ENCODE measurements at places on chromosomes 2 and 18. TPM values are rescaled to one million over a fixed set of nuclear protein-coding genes. Genes with fewer than 3 reads are reported as not detected.

Gene TANC1
- total RNA-seq, result 42.2 TPM

Gene OST4
- 238 TPM for total RNA-seq

Gene UGT1A10
- not detected for total RNA-seq

Gene MROH2A
- total RNA-seq, result not detected

Gene ALKAL2
- 17.5 TPM for total RNA-seq

GRCh38 chr2:16277117-16277516 is 336.8 kb downstream of the MYCN start:
- no peak for DNase-seq
- no peaks in the 10 kb centered on the region for H3K36me3 ChIP-seq
- no peaks in the 10 kb centered on the region for H3K4me1 ChIP-seq
- H3K4me3 ChIP-seq, result no peak overlapping the region
- no peaks in the 10 kb centered on the region for H3K27me3 ChIP-seq

DNA sequence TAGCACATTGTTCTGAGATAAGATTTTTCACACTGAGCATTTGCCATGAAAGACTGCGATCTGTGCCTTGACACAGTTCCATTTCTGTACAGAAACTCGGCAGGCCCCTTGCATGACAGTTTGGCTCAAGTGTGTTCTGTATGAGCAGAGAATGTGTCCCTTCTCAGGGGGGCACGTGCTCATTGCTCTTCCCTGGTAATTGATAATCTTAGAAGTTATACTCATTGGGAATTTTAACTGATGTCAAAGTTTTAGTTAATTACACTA is 171.3 kb downstream of the PTGR3 start:
- peaks cover 10% of the 10 kb centered on the region for H3K4me1 ChIP-seq
- DNase-seq, result no peak
- H3K4me3 ChIP-seq, result no peak overlapping the region
- no peaks in the 10 kb centered on the region for H3K27me3 ChIP-seq

- H3K36me3 ChIP-seq, result peaks cover 9% of the 10 kb centered on the region
- no peak overlapping the region for H3K4me3 ChIP-seq
- H3K27ac ChIP-seq, result no peak overlapping the region
- no peaks in the 10 kb centered on the region for H3K4me1 ChIP-seq
Measured at GRCh38 chr18:5286525-5286924, 9.0 kb downstream of the ZBTB14 start.

GRCh38 chr2:48711343-48711742 is 44.2 kb downstream of the LHCGR start:
- H3K27me3 ChIP-seq, result no peaks in the 10 kb centered on the region
- H3K36me3 ChIP-seq, result no peaks in the 10 kb centered on the region
- H3K4me3 ChIP-seq, result no peak overlapping the region
- H3K4me1 ChIP-seq, result peaks cover 30% of the 10 kb centered on the region

DNA sequence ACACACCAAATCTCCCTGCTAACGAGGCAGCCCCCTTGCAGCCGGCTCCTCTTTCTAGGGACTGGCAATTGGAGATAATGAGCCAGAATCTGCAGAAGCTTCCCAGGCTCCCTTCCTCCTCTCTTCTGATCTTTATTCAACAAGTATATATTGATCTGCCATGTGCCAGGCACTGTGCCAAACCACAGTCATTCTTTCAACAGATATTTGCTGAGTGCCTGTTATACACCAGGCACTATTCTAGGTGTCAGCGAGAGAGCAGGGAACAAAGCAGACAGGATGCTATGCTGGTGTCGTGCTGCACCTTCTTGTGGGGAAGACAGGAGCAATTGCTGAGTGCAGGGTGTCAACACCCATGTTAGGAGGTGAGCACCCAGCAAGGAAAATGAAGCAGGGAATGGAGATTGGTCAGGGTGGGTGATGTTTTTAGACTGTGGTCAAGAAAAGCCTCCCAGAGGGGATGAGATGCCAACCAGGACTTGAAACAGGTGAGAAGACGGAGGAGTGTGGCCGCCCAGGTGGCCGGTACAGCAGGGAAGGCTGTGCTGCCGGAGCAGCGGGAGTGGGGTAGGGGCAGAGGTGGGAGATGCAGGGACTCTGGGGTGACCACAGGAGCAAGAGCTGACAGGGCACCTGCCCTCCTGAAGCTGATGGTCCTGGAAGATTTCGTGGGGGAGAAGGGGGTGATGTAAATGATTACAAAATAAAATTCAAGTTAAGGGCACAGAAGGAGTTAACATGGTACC is 307.6 kb upstream of the RAB12 start:
- no peaks in the 10 kb centered on the region for H3K36me3 ChIP-seq
- H3K27ac ChIP-seq, result no peak overlapping the region
- peaks cover 14% of the 10 kb centered on the region for H3K4me1 ChIP-seq

- no peak overlapping the region for H3K27ac ChIP-seq
- no peaks in the 10 kb centered on the region for H3K4me1 ChIP-seq
- no peak overlapping the region for H3K4me3 ChIP-seq
- peaks cover 4% of the 10 kb centered on the region for H3K27me3 ChIP-seq
- DNase-seq, result no peak
- no peaks in the 10 kb centered on the region for H3K36me3 ChIP-seq
Measured at GRCh38 chr2:233919938-233920337, 2.8 kb downstream of the TRPM8 start.

DNA sequence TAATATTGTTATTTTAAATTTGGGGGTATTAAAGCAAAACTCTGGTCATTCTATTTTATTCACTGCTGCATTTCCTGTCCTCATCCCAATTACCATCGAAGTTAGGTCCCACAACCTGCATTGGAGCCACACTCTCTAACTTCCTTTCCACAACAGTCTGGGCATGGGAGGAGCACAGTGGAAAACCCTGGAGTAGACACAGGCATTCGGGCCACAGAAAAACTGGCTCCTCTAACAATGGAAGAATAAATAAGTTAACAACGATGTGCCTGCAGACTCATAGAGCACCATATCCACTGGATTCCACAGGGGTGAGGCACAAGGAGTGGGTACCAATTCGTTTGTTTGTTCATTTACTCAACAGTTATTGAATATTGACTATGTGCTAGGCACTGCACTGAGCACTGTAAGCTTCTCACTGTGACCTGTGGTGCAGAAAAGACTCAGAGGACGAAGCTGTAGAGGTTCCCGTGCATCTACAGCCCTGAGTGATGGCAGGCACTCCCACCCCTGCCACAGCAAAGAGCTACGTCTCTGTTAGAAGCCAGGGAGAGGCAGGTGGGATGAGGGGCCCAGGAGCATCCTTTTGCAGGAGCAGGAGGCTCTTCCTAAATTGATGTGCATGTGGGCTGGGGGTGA is 154.2 kb upstream of the PGAP1 start:
- no peak overlapping the region for H3K4me3 ChIP-seq
- no peaks in the 10 kb centered on the region for H3K4me1 ChIP-seq
- H3K36me3 ChIP-seq, result peaks cover 11% of the 10 kb centered on the region
- no peak overlapping the region for H3K27ac ChIP-seq

DNA sequence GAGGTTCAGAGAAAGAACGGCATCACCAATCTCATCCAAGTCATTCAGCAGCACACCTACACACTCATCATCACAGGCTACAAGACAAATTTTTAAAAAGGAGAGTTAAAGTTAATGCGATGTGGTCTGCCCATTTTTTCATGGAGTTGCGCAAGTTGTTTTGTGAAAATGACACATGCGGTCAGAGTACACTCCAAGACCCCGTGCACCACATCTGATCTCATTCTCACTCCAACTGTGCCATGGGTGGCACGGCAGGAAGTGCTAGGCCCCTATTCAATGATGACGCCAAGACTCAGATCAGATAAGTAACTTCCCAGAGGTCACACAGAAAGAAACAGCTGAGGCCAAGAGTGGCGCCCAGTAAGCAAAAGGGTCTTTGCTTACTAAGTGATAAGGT is 119.8 kb downstream of the LAMA1 start:
- H3K4me3 ChIP-seq, result no peak overlapping the region
- DNase-seq, result peak; percentile 49
- H3K36me3 ChIP-seq, result no peaks in the 10 kb centered on the region
- no peak overlapping the region for H3K27ac ChIP-seq
- peaks cover 10% of the 10 kb centered on the region for H3K4me1 ChIP-seq

DNA sequence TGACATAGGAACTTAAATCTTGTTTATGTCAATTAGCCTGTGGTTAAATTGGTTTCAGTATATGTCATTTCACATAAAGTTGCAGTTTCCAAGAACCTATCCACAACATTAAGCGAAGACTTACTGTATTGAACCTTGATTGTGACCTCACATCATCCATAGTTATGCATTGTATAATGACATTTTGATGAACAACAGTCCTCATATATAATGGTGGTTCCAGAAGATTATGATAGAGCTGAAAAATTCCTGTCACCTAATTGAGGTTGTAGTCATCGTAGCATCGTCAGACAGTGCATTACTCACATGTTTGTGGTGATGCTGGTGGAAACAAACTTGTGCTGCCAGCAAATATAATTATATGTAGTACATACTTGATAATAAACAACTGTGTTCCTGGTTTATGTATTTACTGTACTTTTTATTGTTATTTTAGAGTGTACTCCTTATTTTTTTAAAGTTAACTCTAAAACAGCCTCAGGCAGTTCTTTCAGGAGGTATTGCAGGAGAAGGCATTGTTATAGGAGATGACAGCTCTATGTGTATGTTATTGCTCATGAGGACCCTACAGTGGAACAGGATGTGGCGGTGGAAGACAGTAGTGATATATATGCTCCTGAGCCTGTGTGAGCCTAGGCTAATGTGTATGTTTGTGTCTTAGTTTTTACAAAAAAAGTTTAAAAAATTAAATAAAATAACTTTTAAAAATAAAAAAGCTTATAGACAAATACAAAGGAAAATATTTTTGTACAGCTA is 56.6 kb downstream of the UBE2E3 start:
- H3K27me3 ChIP-seq, result no peaks in the 10 kb centered on the region
- DNase-seq, result no peak
- H3K27ac ChIP-seq, result no peak overlapping the region
- no peak overlapping the region for H3K4me3 ChIP-seq
- no peaks in the 10 kb centered on the region for H3K4me1 ChIP-seq
- H3K36me3 ChIP-seq, result no peaks in the 10 kb centered on the region

- no peaks in the 10 kb centered on the region for H3K27me3 ChIP-seq
- no peak overlapping the region for H3K27ac ChIP-seq
- no peaks in the 10 kb centered on the region for H3K36me3 ChIP-seq
- H3K4me1 ChIP-seq, result no peaks in the 10 kb centered on the region
Measured at GRCh38 chr18:43004421-43004820, 111.1 kb downstream of the RIT2 start.

GRCh38 chr2:147925886-147926285 is 81.1 kb downstream of the ACVR2A start:
- no peaks in the 10 kb centered on the region for H3K36me3 ChIP-seq
- DNase-seq, result peak; percentile 58
- H3K27ac ChIP-seq, result no peak overlapping the region
- no peaks in the 10 kb centered on the region for H3K27me3 ChIP-seq

DNA sequence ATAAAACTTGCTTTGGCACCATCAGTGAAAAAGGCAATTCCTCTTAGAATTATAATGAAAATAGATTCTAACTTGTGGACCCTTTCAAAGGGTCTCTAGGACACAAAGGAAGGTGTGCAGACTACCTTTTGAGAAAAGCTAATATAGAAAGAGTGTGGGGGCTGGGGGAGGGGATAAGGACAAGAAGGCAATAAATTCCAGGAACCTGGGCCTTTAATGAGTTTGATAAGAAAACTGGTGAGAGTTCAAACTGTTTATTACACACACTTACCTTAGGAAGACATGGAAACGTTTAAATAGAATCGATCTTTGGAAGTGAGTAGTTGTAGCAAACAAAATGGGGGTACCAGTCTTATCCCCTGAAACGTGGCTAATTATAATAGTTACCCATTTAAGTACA is 39.6 kb upstream of the PGAP1 start:
- H3K36me3 ChIP-seq, result no peaks in the 10 kb centered on the region
- no peak for DNase-seq
- H3K4me3 ChIP-seq, result no peak overlapping the region
- no peaks in the 10 kb centered on the region for H3K27me3 ChIP-seq

GRCh38 chr2:232994446-232994845 is 18.6 kb downstream of the NGEF start:
- H3K27me3 ChIP-seq, result no peaks in the 10 kb centered on the region
- H3K4me3 ChIP-seq, result no peak overlapping the region
- no peak for DNase-seq
- H3K27ac ChIP-seq, result no peak overlapping the region
- no peaks in the 10 kb centered on the region for H3K4me1 ChIP-seq
- no peaks in the 10 kb centered on the region for H3K36me3 ChIP-seq

DNA sequence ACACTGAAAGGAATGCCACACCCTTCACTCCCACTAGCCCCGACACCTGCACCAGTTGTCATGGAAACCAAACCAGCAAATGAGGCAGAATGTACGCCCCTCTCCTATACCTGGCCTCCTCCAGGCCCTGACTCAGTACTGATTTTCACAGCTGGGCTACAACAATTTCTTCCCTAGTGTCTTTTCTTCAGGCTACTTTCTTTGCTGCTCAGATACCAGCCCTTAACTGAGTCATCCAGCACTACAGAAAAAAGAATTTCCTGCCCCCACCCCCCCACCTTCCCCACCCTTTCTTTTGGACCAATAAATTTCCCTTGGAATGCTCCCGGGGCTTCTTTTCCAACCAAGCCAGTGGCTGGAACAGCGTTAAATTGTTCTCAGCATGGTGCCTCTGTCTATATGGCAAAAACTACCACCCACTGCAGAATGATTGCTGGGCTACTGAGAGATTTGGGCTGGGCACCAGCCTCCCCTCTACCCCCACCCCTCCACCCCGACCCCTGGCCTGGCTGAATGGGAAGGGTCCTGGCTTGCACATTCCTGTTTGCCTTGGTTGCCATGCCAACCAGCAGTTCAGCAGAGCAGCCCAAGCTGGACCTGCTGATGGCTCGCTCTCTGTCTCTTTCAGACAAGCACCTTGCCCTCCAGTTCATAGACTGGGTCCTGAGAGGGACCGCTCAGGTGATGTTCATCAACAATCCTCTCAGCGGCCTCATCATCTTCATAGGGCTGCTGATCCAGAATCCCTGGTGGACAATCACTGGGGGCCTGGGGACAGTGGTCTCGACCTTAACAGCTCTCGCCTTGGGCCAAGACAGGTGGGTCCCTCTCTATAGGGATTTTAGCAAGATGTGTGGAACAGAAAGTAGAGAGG is 11.3 kb downstream of the SLC14A2 start:
- no peak for DNase-seq
- no peak overlapping the region for H3K27ac ChIP-seq
- no peaks in the 10 kb centered on the region for H3K36me3 ChIP-seq
- no peaks in the 10 kb centered on the region for H3K27me3 ChIP-seq
- no peak overlapping the region for H3K4me3 ChIP-seq

GRCh38 chr2:216281316-216281715 is 91.0 kb downstream of the MARCHF4 start:
- no peak overlapping the region for H3K4me3 ChIP-seq
- no peak for DNase-seq
- no peak overlapping the region for H3K27ac ChIP-seq
- no peaks in the 10 kb centered on the region for H3K4me1 ChIP-seq
- no peaks in the 10 kb centered on the region for H3K36me3 ChIP-seq
- no peaks in the 10 kb centered on the region for H3K27me3 ChIP-seq

Data from lung (tissue), 17 donors.